Retina (tissue), 1 donor: ENCODE measurements at places on chromosomes 3 and 15.

GRCh38 chr3:134798681-134799311, 3.7 kb downstream of the EPHB1 start:
- no peak for DNase-seq

DNA sequence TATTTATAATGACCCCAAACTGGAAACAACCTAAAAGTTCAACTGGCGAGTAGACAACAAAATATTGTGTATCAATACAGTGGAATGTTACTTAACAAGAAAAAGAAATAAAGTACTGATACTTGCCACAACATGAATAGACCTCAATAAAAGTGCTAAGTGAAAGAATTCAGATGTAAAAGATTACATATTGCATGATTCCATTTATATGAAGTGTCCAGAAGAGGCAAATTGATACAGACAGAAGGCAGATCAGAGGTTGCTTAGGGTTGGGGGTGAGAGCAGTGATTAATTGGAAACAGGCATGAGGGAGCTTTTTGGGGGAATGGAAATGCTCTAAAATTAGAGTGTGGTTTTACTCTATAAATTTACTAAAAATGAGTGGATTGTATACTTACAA, 183.3 kb downstream of the SATB1 start:
- no peak for DNase-seq

DNA sequence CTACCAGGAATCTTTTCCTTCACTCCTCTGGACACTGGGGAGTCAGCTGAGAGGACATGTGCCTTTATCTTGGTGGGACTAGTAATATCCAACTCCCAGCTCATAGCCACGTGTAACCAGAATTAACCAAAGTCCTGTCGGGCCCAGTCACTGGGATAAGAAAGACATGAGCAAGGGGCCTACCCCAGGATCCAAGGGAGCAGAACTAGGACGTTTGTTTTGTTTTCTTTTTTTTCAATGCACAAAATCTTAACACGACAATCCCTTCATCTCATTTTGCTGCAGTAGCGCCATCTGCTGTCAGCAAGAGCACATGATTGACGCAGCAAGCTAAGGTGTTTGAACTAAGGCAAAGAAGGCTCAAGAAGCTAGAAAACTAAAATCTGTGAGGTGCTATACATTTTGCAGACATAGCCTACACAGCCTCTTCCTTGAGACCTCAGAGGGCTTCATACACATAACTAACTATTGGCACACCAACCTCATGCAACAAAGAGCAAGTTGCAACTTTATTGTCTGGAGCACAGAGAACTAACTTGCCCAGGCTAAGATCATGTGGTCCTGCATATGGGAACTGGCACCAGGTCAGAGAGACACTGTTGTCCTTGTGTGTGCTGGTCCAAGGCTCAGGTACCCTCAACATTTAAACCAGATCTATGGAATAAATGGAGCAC, 43.6 kb downstream of the RLBP1 start:
- peak; percentile 72 for DNase-seq

DNA sequence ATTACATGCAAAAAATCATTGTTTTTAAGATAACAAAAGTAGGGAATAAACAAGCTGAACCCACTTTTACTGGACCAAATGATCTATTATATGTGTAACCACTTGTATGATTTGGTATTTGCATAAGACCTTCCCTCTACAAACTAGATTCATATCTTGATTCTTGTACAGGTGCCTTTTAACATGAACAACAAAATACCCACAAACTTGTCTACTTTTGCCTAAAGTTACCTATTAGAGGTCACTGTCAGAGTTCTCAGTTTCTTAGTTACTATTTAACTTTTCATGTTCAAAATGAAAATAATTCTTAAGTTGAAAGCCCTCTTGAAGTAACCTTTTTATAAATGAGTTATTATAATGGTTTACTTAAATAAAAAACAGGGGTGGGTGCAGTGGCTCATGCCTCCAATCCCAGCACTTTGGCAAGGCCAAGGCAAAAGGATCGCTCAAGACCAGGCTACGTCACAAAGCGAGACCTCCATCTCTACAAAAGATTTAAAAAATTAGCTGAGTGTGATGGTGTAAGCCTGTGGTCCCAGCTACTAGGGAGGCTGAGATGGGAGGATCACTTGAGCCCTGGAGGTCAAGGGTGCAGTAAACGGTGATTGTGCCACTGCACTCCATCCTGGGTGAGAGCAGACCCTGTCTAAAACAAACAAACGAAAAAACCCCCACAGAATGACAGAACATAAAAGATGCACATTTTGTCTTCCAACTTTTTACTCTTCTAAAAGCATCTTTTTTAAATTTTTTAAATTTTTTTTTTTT, 16.0 kb downstream of the ACTR8 start:
- DNase-seq, result no peak

DNA sequence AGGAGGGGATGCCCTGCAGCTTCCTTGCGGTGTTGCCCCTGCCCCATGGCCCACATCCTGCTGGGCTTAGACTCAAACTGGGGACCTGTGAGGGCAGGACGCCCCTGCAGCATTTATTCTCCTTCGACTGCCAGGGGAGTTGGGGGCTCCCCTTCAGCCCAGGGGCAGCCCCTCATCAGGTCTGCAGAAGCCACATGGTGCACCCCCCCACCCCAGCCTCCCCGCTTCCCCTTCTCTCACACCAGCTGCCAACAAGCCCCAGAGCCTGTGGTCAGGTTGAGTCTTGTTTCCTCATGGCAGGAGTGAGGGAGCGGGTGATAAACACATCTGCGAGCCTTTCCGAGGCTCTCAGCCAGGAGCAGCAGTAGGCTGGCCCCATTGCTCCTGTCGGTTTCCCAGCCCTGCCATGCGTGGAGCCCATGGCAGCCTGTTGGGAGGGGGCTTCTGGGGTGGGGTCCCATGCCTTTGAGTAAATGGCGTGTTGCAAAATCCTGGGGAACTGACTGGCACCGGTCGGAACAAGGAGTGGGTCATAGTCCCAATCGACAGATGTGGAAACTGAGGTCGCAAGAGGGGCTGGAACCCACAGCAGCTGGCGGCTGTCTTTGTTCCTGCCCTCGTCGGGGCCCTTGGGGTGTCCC, 27.8 kb downstream of the WNT7A start:
- no peak for DNase-seq

- peak; percentile 47 for DNase-seq
Measured at GRCh38 chr15:38535491-38536200, 29.0 kb downstream of the RASGRP1 start.

DNA sequence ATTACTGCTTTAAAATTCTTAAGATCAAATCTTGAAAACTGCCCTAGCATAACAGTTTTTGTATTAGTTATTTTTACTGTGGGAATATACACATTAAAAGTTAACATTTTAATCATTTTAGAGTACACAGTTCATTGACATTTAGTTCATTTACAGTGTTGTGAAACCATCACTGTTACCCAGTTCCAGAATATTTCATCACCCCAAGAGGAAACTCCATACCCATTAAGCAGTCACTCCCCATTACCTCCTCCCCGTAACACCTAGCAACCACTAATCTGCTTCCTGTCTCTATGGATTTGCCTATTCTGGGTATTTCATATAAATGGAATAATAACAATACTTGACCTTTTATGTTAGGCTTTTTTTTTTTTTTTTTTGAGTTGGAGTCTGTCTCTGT, 164.1 kb upstream of the LRRFIP2 start:
- no peak for DNase-seq

DNA sequence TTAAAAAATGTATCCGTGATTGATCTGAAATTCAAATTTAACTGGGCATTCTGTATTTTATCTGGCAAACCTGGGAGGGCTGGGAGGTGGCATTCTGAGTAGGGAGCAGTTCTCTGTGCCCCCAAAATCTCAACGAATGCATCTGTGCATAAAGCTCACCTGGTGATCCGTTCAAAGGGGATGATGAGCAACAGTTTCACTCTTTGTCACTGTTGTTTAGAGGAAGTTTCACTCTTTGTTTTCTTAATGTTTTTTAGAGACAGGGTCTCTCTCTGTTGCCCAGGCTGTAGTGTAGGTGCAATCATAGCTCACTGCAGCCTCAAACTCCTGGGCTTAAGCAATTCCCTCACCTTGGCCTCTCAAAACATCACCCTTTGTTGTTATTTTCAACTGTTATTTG, 186.7 kb downstream of the SSR3 start:
- no peak for DNase-seq

DNA sequence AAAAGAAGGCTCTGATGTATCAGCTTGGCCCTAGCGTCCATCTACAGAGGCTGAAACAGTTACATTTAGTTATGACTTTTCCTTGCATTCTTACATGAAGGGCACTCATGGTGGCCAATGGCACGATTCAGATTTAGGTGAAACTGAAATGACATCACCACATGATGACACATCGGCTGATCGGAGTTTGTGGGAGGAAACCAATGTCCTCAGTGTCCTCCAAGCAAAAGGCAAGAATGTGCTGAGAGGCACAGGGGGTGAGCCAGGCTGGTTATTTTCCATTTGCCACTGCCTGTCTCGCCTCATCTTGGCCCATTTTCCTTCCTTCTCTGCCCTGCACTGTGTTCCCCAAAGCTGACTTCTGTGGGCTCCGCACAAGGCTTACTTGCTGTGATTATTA, 34.4 kb downstream of the TARS3 start:
- DNase-seq, result no peak

DNA sequence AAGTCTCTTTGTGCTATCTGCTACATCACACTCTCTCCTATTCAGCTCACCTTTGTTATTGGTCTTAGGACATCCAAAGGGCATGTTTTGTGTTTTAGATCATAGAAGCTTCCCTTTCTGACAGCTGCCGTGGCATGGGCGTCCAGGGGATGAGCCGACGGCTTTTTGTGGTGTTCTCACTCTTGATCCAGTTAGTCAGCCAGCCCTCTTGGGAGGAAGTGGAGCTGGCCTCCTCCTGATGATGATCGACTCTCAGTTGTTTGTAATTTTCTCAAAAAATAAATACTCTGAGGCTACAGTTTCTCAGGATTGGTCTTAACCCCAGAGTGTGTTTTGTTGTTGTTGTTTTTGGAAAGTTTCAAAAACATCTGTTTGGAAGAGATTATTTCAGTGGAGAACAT, 34.4 kb downstream of the BOC start:
- no peak for DNase-seq

DNA sequence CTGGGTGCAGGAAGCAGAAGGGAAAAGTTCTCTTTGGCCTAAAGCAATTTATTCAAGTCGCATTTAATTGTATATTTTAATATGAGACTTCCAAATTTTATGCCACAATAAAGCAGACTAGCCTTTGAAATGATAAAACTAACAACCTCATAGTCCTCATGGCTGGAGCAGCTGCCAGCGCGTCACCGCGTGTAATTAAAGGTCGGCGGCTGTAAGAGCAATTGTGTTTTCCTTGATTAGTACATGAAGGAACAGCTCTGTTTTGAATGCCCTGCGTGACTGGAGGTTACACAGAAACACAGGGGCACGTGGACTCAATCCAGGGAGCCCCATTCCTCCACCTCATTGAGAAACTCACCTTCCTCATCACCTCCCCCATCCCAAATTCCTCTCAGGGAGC, 10.1 kb upstream of the LRRC15 start:
- DNase-seq, result no peak

DNA sequence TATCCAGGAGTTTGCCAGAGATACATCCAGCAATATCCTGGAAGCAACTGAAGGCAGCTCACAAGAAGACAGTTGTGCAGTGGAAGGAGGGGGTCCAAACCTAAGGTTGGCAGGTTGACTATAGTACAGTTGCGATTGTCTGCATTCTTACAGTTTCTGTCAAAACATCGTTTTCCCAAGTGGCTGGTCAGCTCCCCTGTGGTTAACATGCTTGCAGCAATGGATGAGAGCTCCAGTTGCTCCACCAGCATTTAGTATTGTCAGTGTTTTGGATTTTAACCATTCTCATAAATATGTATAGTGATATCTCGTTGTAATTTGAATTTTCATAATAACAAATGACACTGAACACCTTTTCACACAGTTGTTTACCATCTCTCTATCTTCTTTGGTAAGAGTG, 31.5 kb downstream of the KLF13 start:
- DNase-seq, result no peak

GRCh38 chr3:13370609-13371008, 49.5 kb downstream of the NUP210 start:
- no peak for DNase-seq

DNA sequence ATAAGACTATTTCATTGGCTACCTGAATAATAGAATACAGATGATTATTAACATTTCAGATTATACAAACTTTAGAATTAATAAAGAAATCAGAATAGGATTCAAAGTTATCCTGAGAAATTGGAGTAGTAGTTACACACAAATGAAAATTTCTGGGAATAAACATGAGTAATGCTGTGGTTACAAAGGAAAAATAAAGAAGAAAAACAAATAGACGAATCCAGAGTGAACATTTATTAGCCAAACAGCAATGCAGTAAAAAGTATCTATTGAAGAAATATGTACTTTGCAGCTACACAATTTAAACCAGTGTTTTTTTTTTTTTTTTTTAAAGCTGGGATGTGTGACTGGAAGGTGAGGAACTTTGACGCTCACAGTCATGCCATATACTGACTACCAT, 1159.2 kb downstream of the TUSC7 start:
- DNase-seq, result no peak

DNA sequence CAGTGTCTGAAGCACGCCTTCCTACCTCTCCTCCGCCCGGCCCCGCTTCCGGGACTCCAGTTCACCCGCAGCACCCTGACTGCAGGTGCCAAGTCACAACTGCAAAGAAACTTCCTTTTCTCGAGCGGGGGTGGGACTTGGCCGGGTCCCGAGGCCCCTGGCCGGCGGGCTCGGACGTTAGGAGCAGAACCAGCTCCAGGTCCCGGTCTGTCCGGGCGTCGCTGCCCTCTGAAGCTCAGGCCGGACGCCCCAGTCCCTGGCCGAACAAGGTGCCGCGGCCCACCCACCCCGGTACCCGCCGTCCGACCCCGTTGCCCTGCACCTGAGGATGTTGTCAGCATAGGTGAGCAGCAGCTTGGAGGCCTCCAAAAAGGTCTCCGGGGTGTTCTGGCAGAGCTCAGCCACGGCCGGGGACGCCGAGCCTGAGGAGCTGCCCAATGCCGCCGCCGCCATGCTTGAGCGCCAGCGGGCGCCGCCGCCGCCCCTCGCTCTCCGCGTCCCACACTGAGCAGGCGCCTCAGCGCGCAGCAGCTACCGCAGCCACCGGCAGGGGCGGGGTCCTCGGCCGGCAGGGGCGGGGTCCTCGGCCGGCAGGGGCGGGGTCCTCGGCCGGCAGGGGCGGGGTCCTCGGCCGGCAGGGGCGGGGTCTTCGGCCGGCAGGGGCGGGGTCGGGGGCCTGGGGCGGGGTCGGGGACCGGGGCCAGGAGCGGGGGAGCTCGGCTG, at the start of gene NGLY1:
Gene NGLY1 (minus strand): TSS at position 506 of the 723 bp plus-strand sequence. CDS start 53 bp downstream, at position 453.
- DNase-seq, result peak; percentile 89

DNA sequence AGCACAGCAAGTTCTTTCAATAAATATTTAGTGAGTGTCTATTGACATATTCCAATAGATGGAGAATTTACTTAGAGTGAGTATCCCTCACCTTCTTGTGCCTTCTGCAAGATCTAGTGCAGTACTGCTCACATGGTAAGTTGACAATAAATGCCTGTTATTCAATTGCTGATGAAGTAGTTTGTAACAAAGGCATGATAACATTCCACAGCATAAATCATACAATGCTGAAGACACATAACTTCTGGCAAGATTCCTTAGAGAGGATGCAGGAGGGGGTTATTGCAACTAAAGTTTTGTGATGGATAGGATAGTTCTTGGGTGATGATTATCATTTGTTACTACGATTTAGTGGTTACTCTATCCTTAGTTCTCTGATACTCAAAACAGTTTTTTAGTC, 112.2 kb upstream of the RBMS3 start:
- DNase-seq, result no peak

GRCh38 chr3:194323785-194324735, 27.1 kb downstream of the CPN2 start:
- DNase-seq, result peak; percentile 85

- DNase-seq, result no peak
Measured at GRCh38 chr3:20668411-20668810, 482.4 kb upstream of the SGO1 start.
